Right cardiac atrium (tissue), 5 donors: ENCODE measurements at places on chromosomes 13 and 19. TPM values are rescaled to one million over a fixed set of nuclear protein-coding genes. Genes with fewer than 3 reads are reported as not detected.
A peak's percentile ranks its signal among the peaks of the same experiment; 100 is the strongest.

DNA sequence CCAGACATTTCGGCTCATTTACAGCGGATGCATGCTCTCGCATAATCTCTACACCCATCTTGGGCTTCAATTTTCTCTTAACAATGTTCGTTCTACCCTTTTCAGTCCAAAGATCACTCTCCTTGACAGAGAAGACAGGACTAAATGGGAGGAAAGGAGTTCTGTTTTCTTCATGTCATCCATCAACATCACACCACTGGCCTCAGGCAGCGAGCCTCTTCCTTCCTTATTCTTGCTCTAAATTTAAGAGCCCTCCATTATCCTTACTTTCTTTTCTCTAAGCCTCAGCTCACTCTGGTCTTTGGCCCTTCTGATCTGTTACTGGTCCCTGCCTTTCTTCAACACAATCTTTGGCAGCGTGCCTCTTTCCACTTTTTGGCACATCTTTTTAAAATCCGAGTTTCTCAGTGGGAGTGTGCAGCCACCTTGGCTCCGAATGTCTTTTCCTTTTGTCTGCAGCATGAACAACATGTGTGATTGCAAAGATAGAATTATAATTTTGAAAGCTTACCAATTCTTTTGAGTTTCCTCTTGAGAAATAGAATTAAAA lies 98.7 kb downstream of the FAM216B start:
- no peak for DNase-seq

- no peak for DNase-seq
Observed at GRCh38 chr13:107117327-107118012, 549.5 kb upstream of the ARGLU1 start.

- no peak for DNase-seq
Observed at GRCh38 chr19:48237057-48237456, 18.7 kb downstream of the CARD8 start.

GRCh38 chr19:33376423-33376822 lies 2.9 kb downstream of the CEBPG start:
- DNase-seq: peak; percentile 82

Gene TGFBR3L
- total RNA-seq: 17.6 TPM

GRCh38 chr13:114173745-114174144 lies 5.3 kb upstream of the CFAP97D2 start:
- no peak for DNase-seq

Gene METTL21C
- not detected for total RNA-seq

DNA sequence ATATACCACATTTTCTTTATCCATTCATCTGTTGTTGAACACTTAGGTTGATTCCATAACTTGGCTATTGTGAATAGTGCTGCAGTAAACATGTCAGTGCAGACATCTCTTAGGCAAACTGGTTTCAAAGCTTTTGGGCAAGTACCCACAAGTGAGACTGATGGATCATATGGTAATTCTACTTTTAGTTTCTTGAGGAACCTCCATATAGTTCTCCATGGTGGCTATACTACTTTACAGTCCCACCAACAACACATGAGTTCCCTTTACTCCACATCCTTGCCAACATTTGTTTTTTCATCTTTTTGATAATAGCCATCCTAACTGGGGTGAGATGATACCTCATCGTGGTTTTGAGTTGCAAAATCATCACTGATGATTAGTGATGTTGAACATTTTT lies 8.5 kb downstream of the CYSLTR2 start:
- DNase-seq: no peak

Gene ZNF681
- total RNA-seq: 0.47 TPM

GRCh38 chr19:55158848-55159749 lies 1.6 kb upstream of the TNNI3 start:
- DNase-seq: peak; percentile 91

Gene KIR2DL4
- total RNA-seq: not detected

DNA sequence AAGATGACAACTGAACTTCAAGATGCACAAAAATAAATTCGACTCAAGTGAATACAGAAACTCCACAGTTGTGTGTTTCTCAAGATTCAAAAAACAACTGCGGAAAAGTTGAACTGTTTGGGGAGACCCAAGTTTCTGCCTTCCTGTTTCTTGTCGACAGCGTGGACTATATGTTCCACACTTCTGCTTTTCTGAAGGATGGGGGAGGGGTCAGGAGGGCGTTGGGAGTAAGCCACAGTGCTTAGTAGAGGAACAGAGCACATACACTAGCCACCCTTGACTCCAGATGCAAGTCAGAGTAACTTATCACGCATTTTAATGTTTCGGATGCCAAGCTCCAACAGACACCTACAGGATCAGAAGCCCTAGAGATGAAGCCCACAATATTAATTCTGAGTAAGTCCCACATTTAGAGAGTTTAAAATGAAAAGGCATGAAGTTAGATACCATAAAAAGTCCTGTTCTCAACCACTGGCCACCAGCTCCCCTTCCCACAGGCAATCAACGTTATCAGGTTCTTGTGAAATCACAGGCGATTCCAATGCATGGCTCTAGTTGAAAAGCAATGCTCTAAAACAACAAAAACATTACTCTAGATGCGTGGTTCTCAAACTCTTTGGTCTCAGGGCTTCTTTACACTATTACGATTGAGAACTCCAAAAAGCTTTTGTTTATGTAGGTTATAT lies 4.2 kb downstream of the TUBGCP3 start:
- DNase-seq: peak; percentile 56

GRCh38 chr19:9531933-9532332 lies 6.5 kb downstream of the ZNF426 start:
- no peak for DNase-seq

GRCh38 chr13:27168906-27169657 lies 2.5 kb downstream of the USP12 start:
- no peak for DNase-seq

Gene JAK3
- 3.1 TPM for total RNA-seq

- DNase-seq: no peak
Observed at GRCh38 chr13:67231289-67232000, 1.3 kb upstream of the PCDH9 start.

DNA sequence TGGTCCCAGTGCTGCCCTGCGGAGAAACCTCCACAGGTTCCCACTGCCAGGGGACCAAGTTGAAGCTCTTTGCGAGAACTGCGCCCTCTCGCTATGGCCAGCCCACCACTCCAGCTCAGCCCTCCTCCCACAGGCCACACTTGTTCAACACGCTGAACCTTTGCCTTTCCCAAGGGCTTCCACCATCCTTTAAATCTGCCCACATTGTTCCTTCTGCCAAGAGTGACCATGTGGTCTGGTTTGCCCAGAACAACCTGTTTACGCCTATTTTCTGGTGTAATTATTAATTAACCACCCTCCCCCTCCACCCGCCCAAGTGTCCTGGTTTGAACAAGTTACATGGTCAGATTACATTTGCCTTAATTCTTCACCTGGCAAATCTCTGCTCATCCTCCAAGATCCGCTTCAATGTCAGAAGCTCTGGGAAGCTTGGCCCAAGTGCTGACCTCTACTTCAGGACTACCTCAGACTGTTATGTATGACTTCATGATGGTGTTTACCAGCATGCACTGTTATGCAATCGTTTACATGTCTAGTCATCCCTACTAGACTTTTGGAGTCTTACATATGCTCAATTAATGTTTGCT lies 12.0 kb upstream of the USP12 start:
- DNase-seq: no peak

DNA sequence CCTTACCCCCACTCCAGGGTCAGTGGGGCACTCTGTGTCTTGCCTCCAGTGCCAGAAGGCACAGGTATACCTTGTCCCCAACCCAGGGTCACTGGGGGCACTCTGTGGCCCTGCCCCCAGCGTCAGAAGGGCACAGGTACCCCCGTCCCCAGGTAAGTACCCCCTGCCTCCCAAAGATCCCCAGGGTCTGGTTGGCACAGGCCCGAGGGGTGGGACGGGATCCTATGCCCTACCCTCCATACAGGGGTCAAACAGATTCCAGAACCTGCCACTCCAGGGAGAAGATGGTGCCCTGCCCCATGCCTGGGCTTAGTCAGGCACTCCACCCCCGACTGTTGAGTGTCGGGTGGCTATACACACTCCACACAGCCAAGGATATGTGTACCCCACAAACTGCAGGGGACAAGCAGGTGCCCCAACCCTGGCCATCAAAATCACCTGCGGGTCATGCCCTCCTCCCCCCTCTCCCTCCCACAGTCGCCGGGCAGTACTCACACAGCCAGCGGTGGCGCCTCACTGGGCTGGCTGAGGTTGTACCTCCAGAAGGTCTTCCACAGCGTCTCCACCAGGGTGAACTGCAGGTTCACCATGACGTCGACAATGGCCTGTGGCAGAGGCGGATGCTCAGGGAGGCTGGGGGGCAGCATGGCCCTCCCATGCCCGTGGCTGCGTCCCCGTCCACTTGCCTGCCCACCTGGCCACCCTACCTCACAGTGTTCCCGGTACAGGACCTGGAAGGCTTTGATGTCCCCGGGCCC lies 13.8 kb downstream of the DCAF15 start:
- no peak for DNase-seq

DNA sequence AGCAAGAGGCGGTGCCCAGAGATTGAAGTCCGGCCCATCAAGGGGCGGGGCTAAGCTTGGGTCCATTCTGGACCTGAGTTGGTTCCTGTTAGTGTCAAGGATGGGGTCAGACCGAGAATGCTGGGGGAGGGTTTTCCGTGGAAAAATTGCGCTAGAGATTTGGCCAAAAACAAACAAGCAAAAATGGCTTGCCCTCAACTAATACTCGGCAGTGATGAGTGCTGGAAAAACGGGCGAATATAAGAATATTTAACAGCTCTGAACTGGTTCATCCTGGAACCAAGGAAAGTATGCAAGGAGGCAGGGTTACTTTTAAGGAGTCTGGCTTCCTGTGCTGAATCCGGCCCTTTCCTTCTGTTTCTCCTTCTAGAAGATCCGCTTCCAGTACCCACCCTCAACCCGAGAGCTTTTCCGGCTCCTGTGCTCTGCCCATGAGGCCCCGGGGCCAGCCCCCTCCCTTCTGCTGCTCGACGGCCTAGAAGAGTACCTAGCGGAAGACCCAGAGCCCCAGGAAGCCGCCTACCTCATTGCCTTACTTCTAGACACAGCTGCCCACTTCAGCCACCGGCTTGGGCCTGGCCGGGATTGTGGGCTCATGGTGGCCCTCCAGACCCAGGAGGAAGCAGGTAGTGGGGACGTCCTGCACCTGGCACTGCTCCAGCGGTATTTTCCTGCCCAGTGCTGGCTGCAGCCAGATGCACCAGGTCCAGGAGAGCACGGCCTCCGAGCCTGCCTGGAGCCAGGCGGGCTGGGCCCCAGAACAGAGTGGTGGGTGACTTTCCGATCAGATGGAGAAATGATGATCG lies 880 bp downstream of the SWSAP1 start:
- peak; percentile 61 for DNase-seq

- DNase-seq: no peak
Observed at GRCh38 chr13:44340508-44340907, 33.1 kb upstream of the SERP2 start.

GRCh38 chr13:43061496-43062280 lies 38.3 kb downstream of the DNAJC15 start:
- DNase-seq: no peak

- peak; percentile 64 for DNase-seq
Observed at GRCh38 chr19:1067341-1067957, 482 bp downstream of the ARHGAP45 start.

DNA sequence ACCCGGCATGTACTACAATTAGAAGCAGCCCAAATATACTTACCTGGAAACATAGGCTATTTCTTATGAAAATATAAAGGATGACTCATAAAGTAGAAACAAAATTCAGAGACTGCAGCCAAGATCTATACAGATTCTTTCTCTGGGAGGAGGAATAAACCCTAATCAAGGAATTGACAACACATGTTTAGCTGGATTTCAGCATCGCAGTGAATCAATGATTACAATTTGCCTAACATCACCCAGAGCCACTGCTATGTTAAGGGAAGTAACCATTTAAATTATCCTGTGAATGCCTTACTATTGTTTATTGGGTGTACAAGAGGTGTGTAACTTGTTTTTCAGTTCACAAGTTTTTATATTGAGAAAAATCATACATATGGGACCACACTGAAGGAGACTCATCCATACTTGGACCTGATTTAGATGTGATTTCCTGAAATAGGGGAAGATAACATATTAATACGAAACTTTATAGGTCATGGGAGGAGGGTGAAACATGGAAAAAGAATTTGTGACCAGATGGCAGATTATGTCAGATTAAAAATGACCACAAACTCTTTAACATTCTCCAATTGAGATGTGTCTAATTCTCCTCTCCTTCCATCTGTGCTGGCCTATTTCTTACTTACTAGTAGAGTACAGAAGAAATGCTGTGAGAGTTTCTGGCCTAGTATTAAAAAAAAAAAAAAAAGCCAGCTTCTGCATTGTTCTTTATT lies 1168.4 kb downstream of the SLITRK1 start:
- DNase-seq: no peak

GRCh38 chr19:28154077-28154476 lies 1058.9 kb downstream of the UQCRFS1 start:
- no peak for DNase-seq

Gene SLC10A2
- total RNA-seq: not detected

DNA sequence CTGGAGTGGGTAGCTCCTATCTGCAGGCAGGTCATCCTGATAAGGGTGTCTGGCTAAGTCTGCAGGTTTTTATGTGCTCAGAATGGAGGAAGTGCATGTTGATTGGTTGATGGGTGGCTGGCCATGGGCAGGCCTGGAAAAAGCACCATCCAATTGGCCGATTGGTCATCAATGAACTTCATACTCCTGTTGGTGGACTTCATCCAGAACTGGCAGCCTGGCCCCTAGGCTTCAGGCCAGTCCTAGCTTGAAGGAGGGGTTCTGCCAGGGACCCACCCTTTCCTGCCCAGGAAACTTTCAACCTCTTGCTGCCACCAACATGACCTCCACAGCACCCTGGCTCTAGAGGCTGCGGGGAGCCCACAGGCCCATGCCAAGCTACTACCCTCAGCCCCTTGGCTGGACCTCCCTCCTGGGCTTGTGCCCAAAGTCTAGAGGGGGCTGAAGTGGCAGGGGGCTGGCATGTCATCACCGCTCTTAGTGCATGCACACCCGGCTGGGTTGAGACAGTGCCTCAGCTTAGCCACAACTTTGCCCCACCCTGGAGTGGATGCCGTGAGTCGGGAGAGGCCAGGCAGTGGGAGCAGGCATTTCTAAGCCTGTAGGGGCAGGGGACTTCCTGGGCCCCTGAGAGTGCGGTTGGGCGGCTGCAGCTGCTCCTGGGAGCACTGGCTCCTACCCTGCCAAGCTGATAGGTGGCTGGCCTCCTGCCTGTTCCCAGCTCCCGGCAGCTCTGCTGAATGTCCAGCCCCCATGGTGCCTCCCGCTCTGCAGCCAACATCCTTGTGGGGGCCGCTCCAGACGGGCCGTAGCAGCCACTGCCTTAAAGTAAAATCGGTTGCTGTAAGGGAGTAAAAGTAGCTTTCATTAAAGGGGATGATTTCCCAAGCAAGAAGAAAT lies 13.2 kb downstream of the DNAJC15 start:
- peak; percentile 92 for DNase-seq

Gene JOSD2
- 40.5 TPM for total RNA-seq

GRCh38 chr13:42814868-42815267 lies 33.5 kb downstream of the FAM216B start:
- no peak for DNase-seq

DNA sequence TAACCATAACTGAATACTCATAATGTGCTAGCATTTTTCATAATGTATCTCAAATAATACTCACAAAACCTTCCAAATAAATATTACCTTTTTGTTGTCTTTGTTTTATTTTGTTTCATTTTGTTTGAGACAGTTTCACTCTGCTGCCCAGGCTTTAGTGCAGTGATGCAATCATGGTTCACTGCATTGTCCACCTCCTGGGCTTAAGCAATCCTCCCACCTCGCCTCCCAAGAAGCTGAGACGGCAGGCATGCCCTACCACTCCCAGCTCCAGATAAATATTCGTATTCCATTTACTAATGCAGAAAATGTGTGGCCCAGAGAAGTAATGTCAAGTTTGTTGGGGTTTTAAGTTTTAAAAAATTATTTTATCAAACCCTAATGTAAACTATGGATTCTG lies 739.1 kb downstream of the GPC5 start:
- no peak for DNase-seq

Gene CAPN12
- 0.85 TPM for total RNA-seq

- DNase-seq: peak; percentile 26
Observed at GRCh38 chr19:35729763-35730162, 12.0 kb downstream of the KMT2B start.
